ENCODE measurements at places on chromosomes 4 and X.

GRCh38 chr4:10157478-10158332, 41.1 kb upstream of the WDR1 start:
- DNase-seq: no peak

DNA sequence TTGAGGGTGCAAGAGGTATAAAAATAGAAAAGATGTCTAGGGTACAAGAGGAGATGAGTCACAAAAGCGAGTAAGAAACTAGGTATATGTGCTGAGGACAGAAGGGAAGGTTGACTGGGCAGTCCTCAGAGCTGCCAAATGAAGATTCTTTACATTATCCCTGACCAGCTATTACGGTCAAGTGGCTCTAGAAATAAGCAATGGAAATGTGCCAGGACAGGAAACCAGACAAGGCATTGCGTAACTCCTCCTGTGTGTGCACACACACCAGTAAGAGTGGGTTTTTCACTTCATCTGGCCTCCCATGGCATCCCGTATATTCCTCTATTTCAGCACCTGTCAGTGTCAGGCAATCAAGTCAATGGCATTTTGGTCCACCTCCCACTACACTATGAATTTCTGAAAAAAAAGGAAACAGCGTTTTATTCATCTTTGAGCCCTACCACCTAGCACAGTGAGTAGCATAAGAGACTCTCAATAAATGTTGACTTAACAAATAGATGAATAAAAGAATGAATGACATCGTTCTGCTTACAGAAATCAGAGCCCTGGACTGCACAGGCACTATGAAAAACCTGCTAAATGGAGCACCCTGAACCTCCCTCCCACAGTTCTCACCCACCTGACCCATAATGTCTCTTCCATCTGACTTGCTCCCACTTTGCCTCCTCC, 62.6 kb upstream of the KLF3 start:
- DNase-seq: no peak

DNA sequence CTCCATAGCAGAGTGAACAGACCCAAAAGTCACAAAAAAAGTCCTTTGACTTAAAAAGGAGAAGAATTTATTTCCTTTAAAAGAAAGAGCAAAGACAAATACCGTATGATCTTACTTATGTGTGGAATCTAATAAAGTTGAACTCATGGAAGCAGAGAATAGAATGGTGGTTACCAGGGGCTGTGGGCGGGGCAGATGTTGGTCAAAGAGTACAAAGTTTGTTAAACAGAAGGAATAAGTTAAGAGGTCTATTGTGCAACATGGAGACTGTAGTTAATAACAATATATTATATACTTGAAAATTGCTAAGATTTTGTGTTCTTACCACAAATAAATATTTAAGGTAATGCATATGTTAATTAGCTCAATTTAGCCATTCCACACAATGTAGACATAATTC, 173.3 kb upstream of the S100G start:
- DNase-seq: no peak

DNA sequence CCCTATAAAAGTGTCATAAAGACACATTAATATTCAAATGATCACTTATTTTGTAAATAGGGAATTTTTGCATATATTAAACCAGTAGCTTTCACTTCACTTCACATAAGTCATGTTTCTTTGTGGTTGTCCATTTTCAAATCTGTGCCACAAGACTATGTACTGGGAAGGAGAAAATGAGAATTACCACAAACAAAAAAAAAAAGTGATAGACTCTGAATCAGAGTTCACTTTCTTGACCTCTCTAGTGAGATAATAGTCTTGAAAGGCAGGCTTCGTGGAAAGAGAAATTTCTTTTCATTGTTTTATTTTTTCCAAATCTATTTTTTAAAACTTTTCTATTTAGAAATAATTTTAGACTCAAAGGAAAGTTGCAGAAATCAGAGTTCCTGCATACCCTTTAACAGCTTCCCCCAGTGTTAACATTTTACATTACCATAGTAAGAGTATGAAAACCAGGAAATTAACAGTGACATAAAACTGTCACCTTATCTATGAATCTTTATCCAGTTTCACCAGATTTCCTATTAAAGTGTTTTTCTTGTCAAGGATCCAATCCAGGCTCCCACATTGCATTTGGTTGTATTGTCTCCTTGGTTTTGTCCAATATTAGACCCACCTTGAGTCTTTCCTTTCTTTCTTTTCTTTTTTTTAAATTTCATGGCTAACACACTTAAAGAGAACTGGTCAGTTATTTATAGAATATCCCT, 215.4 kb upstream of the PGRMC2 start:
- DNase-seq: no peak

- DNase-seq: no peak
These were observed 195.6 kb upstream of the TACR3 start for GRCh38 chr4:103915224-103915869.

GRCh38 chr4:76116821-76117220, 31.4 kb downstream of the NUP54 start:
- DNase-seq: no peak

- DNase-seq: no peak
These were observed 39.3 kb upstream of the MAGEA10 start for GRCh38 chrX:152177497-152178269.

DNA sequence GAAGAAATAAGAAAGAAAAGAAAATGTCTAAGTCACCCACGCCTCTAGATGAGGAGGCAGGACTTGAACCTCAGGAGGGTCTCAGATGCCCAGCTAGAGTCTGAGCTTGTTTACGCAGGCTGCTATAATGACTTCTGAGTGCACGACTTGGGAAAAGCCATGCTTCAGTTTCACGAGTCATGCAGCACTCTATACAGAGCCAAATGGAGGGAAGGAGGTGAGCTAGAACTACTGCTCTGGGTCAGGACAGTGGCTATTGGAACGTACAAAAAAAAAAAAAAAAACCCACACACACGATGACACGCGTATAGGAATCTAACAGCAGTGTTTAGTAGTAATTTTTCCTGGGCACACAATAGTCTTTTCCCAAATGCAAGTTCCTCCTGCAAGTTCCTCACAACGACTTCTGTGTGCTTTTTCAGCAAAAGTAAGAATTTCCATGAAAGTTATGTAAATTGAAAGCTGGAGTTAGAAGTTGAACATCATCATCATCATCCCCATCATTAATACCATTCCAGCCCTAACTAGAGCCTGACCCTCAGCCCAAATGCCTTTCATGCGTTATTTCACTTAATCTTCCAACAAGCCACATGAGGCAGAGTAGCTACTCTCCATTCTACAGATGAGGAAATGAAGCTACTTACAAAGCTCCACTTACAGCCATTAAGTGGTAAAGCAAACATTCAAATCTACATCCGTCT, 36.6 kb downstream of the IRF2 start:
- no peak for DNase-seq

GRCh38 chr4:2057382-2058065, 1.6 kb upstream of the NAT8L start:
- no peak for DNase-seq

DNA sequence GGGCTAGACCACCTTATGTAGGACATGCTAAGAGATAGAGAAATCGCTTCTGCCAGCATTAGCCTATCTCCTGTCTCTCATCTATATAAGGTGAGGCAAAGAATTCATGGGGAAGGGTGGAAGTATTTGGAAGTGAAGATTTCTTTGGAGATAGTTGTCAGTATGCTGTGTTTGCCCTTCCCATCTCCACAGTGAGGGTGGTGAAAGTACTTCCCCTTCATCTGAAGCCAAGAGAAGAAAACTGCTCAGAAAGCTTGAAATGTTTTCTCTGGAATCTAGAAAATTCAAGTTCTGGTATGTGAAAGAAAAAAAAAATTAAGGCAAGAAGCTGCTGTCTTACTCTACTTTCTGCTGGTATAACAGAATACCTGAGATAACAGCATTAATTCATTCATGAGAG, 12.3 kb upstream of the ADH5 start:
- no peak for DNase-seq

DNA sequence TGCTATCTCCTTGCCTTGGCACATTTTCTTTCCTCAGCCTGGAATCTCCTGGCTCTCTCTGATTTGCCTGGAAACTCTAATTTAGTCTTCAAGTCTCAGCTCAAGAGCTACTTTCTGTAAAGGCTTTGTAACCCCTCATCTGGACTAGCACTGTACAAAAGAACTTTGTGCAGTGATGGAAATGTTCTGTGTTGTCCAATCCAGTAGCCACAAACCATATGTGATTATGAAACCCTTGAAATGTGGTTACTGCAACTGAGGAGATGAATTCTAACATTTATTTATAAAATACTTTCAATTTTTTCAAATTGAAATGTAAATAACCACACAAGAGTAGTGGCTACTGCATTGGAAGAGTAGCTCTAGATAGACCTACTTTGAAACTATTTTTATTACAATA, 66.6 kb upstream of the HS3ST1 start:
- DNase-seq: no peak

DNA sequence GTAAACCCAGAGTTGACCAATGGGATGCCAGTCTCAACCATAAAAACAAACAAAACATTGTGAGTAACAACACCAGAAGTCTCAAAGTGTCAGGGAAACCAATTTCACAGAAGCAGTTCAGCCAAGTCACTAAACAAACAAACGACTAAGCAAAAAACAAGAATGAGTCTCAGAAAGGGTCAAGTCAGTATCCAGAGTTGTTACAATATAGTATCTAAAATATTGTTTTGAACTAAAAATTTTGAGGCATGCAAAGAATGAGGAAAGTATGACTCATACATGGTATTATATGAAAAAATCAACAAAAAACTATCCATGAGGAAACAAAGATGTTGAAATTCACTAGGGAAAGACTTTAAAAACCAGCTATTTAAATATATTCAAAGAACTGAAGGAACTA, 70.6 kb downstream of the AR start:
- no peak for DNase-seq

Data from esophagus squamous epithelium (tissue), 5 donors.